ENCODE measurements at places on chromosomes 6 and 20. TPM values are rescaled to one million over a fixed set of nuclear protein-coding genes. Genes with fewer than 3 reads are reported as not detected.

- DNase-seq: no peak
These were observed 187.5 kb upstream of the FKBP1C start for GRCh38 chr6:63023726-63024125.

GRCh38 chr20:23230766-23231385, 119.7 kb upstream of the NXT1 start:
- DNase-seq: no peak

DNA sequence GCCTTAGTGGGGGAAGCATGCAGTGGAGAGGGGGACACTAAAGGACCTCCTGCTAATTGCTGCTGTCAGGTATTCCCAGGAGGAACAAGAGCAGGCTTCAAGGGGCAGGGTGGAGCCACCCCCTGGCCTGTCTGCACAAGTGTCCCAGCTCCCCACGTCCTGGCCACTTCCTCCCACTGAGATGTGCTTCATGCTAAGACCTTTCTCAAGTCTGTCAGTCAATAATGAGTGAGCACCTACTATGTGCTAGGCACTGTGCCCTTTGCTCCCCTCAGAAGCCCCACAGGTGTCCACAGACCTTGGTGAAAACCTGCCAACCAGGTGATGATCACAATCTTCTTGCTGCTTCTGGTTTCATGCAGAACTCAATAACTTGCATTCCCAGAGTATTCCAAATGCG, 147.9 kb downstream of the UNC5CL start:
- DNase-seq: no peak

DNA sequence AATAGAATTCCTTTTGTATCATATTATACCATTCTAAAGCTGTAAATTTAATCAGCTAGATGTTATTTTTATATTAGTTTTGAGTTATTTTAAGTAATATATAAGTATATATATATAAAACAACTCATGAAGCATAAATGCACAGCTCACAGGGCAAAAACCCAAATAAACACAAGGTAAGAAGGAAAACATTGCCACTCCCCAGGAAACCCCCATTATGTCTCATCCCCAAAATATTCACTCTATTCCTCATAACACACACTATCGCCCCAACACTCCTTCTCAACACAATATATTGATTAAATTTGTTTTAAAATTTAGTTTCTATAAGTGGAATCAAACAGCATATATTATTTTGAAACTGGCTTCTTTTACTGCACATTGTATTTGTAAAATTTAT, 98.6 kb upstream of the FAM83B start:
- no peak for DNase-seq

GRCh38 chr6:14946753-14947152, 299.1 kb upstream of the JARID2 start:
- no peak for DNase-seq

DNA sequence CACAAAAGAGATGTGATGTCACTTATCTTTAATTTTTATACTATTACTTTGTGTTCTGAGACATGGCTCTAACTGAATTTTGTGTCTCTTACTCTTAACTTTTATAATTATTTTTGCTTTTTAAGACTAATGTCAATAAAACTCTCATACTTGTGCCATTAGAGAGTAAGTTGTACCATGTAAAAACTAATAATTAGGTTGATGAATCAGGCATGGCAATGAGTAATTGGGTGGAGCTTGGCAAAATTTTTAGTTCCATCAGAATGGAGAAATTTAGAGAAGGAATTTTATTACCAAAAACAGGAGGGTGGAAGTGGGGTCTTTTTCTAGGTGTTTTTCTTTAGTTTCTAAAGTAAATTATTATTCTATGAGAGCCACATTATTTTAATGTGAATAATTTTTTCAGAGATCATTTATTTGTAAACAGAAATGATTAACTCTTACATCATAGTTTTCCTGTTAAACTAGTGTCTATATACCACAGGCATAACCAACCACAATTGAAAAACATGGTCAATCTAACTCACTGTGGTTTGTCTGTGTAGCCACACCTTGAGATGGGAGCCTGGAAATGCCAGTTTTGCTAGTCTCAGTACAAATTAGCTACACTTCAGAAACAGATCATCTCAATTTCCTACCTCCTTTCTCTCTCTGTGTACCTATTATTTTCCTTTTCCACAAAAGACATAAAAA, 51.8 kb downstream of the ELOVL4 start:
- no peak for DNase-seq

- DNase-seq: no peak
These were observed 88.3 kb downstream of the DLGAP4 start for GRCh38 chr20:36394340-36394965.

DNA sequence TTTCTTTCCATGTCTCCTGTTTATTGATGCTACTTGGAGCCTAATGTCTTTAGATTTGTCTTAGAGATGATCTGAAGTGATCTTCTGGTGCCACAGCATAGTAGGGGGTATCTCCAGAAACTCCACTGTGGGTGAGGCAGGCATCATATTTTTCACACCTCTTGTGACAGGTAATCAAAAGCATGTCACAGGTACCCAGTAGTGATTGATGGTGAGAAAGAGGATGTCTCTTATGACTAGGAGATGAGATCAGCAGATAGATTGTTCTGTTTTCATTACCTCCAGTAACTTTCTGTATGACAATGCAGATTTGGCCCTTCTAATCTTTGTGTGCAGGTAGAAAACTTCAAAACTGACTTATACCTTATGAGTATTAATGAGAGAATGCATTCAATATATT, 13.5 kb downstream of the NCOA7 start:
- DNase-seq: no peak

The LTB gene
- total RNA-seq: 0.40 TPM

GRCh38 chr20:17300113-17300512, 73.3 kb downstream of the PCSK2 start:
- no peak for DNase-seq

The BNIP5 gene
- not detected for total RNA-seq

DNA sequence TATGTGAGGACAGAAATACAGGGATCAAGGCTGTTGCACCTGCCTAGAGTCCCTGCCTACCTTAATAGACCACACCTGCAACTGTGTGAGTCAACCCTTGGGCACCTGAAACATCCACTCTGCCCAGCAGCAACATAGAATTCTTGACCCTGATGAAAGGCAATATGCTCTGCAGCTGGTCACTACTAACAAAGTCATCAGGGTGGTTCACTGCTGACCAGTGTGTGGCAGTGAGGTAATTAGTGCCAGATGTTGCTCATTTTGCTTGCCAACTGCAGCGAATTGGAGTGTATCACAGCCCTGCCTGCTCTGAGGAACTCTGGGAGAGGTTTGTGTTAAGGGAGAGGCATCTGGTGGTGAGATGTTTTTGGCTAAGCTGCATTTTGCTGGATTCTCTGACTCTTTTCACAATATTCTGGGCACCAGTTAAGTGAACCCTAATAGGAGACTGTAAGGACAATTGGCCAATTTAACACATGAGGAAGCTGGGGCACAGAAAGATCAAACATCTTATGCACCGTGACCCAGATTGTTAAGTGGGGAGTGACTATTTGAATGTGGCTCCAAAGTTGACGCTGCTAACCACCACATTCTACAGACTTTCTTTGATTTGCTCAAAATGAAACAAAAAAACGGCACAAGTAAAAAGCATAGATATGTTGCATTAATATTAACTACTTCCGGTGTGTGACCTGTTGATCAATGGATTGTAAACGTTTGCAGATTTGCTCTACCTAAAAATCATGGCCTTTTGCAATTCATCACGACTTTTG, 61.9 kb upstream of the OPRM1 start:
- peak; percentile 18 for DNase-seq

The SMAP1 gene
- total RNA-seq: 24.8 TPM

DNA sequence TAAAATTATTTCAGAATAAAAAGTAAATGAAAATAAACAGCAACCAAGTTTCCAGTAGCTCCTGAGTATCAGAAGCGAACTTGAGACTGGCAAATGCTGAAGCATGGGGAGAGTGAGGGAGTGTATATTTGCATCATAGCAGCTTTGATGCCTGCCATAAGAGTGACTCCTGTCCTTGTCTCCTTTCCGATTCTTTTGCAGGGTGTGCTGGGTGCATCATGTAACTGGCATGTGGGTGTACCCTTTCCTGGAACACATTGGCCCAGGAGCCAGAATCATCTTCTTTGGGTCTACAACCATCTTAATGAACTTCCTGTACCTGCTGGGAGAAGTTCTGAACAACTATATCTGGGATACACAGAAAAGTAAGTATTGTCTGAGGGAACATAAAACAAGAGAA, 117.4 kb downstream of the ADAT2 start:
- peak; percentile 19 for DNase-seq

GRCh38 chr6:158506601-158507000, 53.3 kb upstream of the TMEM181 start:
- DNase-seq: no peak

DNA sequence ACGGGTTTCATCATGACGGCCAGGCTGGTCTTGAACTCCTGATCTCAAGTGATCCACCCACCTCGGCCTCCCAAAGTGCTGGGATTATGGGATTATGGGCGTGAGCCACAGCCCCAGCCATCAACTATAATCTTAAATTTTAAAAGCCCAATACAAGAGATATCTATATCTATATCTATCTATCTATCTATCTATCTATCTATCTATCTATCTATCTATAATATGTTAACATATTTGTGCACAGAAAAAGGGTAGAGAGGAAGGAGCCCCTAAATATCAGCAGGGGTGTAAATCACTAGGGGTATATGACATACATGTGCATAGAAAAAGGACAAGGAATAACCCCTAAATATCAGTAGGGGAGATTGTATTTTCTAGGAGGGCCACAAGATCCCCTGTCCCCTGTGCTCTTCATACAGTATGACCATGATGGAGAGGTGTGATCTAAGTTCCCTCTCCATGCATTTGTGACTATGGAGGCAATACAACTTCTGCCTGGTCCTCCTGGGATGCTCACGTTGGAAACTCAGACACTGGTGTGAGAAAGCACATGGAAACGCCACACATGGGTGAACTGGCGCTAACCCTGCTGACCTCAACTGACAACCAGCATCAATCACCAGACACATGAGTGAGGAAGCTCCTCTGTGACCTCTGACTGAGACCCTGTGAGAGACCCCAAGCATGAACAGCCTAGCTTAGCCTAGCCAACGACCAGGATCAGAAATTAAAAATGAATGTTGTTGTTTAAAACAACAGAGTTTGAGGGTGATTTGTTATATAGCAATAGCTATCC, 1.2 kb upstream of the SPATS1 start:
- DNase-seq: no peak

The KCNB1 gene
- total RNA-seq: 9.0 TPM

DNA sequence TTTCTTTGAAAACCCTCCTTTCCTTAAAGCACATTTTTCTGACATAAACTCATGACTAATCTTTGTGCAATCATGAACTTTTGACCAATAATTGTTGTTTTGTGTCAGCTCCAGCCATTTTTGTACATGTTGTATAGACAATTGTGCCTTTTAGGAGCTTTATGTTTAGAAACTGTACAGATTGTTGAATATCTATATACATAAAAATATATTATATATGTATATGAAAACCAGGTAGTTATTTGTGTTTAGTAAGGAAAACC, 125.7 kb upstream of the EDN1 start:
- no peak for DNase-seq

DNA sequence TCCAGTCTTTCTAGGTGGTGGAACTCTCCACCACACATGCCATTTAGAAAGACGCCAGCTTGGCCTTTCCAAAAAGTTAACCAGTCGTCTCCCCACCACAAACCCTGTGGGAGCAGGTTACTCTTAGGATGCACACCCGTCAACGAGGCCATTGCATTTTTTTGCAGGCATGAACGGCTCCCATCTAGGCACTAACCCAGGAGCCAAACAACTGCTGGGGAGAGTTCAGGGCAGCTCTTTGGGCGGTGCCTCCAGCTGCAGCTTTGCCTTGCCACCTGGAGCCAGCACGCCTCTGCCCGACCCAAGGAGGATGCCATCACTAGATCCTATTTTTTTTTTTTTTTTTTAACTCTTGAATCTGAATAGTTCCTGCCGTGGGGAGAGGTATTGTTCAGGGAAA, 39.9 kb downstream of the TBC1D7 start:
- DNase-seq: no peak

The TP53TG5 gene
- not detected for total RNA-seq

The RAET1L gene
- not detected for total RNA-seq

DNA sequence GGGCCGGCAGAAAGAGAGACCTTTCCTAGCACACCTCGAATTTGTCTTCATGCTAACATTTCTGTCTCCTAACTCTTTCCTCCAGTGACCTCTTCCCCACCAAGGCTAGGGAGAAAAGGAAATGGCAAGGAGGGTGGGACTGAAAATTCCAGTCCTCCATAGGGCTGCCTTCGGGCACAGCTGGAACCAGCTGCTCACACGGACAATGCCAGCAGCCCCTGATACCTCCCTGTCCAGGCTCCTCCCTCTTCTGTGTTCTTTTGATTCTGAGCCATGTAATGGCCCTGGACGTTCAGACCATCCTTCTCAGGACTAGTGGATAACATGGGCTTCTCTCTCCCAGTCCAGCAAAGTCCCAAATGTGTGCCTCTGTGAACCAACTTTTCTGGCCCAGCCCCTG, 29.1 kb upstream of the PHACTR3 start:
- no peak for DNase-seq

DNA sequence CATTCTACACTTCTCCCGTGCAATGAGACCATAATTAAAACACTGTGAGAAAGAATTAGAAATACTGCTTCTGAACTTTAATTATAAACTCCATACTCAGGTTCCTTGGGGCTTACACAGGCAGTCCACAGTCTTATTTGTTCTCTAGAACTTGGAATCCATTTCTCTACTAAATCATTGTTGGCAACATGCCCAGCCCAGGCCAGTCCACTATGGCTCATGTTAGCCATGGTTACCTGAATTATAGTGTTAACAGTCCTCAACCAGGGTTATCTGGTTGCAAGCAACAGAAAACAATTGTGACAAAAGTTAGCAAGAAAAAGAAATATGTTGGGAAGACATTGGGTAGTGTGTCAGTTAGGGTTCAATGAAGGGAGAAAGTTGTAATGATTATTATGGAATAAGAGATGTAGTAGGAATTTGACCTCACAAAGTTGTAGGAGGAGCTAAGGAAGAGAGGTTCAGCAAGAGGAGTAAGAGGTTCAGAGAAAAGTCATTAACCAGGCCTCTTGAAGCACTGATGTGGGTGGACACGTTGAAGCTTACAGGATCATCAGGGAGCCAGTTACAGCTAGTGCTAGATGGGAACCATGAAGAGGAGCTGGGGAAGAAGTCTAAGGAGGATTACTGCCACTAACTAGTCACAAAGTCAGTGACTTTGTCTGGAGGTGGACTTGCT, 352.5 kb upstream of the PRND start:
- no peak for DNase-seq

GRCh38 chr6:17161076-17161475, 59.2 kb downstream of the STMND1 start:
- DNase-seq: no peak

The ULBP2 gene
- total RNA-seq: 6.6 TPM

DNA sequence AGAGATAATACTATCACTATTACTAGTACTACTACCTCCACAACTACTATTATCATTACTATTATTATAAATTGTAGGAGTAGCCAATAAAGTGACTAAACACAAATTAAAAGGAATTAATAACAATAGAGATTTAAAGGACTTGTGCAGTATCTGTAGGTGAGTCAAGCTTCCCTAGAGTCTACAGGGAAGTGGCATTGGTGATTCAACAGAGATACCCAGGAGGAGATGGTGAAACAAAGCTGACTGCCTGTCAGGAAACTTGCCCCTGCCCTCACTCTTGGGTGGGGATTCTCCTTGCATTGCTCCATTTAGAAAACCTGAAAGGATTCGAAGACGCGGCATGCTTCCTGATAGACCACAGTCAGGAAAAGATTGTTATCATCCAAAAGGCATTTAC, 23.3 kb upstream of the BCLAF1 start:
- no peak for DNase-seq

GRCh38 chr6:121873595-121873994, 438.1 kb downstream of the GJA1 start:
- no peak for DNase-seq

All from myocyte (in vitro differentiated cells).